Bronchus fibroblast of lung (primary cell): ENCODE measurements at places on chromosomes 2 and 18. TPM values are rescaled to one million over a fixed set of nuclear protein-coding genes. Genes with fewer than 3 reads are reported as not detected.

Gene NBAS
- 31.5 and 36.7 TPM in 2 replicates for total RNA-seq

Gene NEU4
- total RNA-seq: not detected in 2 replicates

Gene FRZB
- 0.89 and 1.2 TPM in 2 replicates for total RNA-seq

Gene GRB14
- total RNA-seq: 0.17 TPM in 1 of 2 replicates, not detected in the other

Gene ERBB4
- not detected in 2 replicates for total RNA-seq

Gene MSTN
- under 0.01 TPM in 2 replicates for total RNA-seq

Gene ABCG5
- total RNA-seq: not detected in 2 replicates

Gene TSGA10
- 0.17 and 4.3 TPM in 2 replicates for total RNA-seq

Gene ACADL
- total RNA-seq: under 0.01 TPM in 1 of 2 replicates, not detected in the other

Gene ACVR1C
- total RNA-seq: not detected in 2 replicates

Gene CFAP65
- not detected in 2 replicates for total RNA-seq

Gene LYG2
- not detected in 2 replicates for total RNA-seq

Gene PDCL3
- total RNA-seq: 11.6 and 17.7 TPM in 2 replicates

Gene TCF23
- total RNA-seq: not detected in 2 replicates

Gene REG3G
- not detected in 2 replicates for total RNA-seq

Gene CFC1
- not detected in 2 replicates for total RNA-seq

Gene UGT1A8
- total RNA-seq: not detected in 2 replicates

Gene DPP10
- total RNA-seq: not detected in 2 replicates

Gene SCYGR4
- not detected in 2 replicates for total RNA-seq

Gene CREB1
- 24.5 and 26.9 TPM in 2 replicates for total RNA-seq

Gene ASXL3
- 0.34 and 0.45 TPM in 2 replicates for total RNA-seq

Gene DSEL
- 18.0 and 21.5 TPM in 2 replicates for total RNA-seq

Gene SPP2
- not detected in 2 replicates for total RNA-seq

Gene DCDC2C
- not detected in 2 replicates for total RNA-seq

Gene MC2R
- total RNA-seq: not detected in 2 replicates

Gene HOXD12
- not detected in 2 replicates for total RNA-seq

Gene INO80C
- 7.6 and 9.1 TPM in 2 replicates for total RNA-seq

Gene DHRS9
- not detected in 2 replicates for total RNA-seq

Gene SH3YL1
- total RNA-seq: 10.6 and 16.3 TPM in 2 replicates

Gene PTPRN
- total RNA-seq: 7.9 and 9.8 TPM in 2 replicates

Gene HOXD9
- total RNA-seq: not detected in 2 replicates

Gene HTR2B
- total RNA-seq: under 0.01 and 0.30 TPM in 2 replicates

Gene CTNNA2
- total RNA-seq: not detected in 2 replicates

Gene SLC66A3
- 40.9 and 42.4 TPM in 2 replicates for total RNA-seq

Gene GAL3ST2
- not detected in 2 replicates for total RNA-seq

Gene SLC14A1
- total RNA-seq: 3.7 and 4.5 TPM in 2 replicates

Gene ALKAL2
- total RNA-seq: not detected in 2 replicates

Gene TMEM247
- not detected in 2 replicates for total RNA-seq

Gene TRAF3IP1
- 4.0 and 10.3 TPM in 2 replicates for total RNA-seq

Gene KIAA2012
- total RNA-seq: not detected in 2 replicates

Gene RAMP1
- total RNA-seq: 22.0 and 23.4 TPM in 2 replicates

Gene CNOT9
- total RNA-seq: 66.4 and 68.4 TPM in 2 replicates

Gene TIMM21
- 42.5 and 45.9 TPM in 2 replicates for total RNA-seq

Gene ATP8B1
- total RNA-seq: 18.1 and 22.7 TPM in 2 replicates

Gene ZNF516
- total RNA-seq: 17.0 and 19.3 TPM in 2 replicates

Gene GPAT2
- 2.4 and 2.5 TPM in 2 replicates for total RNA-seq

Gene MOCOS
- 6.1 and 6.4 TPM in 2 replicates for total RNA-seq

Gene CEP76
- 7.6 and 8.5 TPM in 2 replicates for total RNA-seq

Gene TRIM43
- not detected in 2 replicates for total RNA-seq

Gene LYG1
- total RNA-seq: 0.45 TPM in 1 of 2 replicates, not detected in the other

Gene SLC30A3
- total RNA-seq: 0.15 and 0.34 TPM in 2 replicates

Gene R3HDM1
- 10.3 and 11.1 TPM in 2 replicates for total RNA-seq

Gene SEH1L
- total RNA-seq: 32.4 TPM in 2 replicates
